ENCODE measurements at places on chromosomes 1 and 21. TPM values are rescaled to one million over a fixed set of nuclear protein-coding genes. Genes with fewer than 3 reads are reported as not detected.

Gene MTFR1L
- 103 TPM for total RNA-seq

Gene STYXL2
- not detected for total RNA-seq

Gene EVA1C
- 56.5 TPM for total RNA-seq

Gene PCAT6
- not detected for total RNA-seq

Gene GSTM4
- 35.8 TPM for total RNA-seq

Gene PPIE
- total RNA-seq, result 30.3 TPM
